MCF 10A (cell line): ENCODE measurements at places on chromosomes 11 and 22.

DNA sequence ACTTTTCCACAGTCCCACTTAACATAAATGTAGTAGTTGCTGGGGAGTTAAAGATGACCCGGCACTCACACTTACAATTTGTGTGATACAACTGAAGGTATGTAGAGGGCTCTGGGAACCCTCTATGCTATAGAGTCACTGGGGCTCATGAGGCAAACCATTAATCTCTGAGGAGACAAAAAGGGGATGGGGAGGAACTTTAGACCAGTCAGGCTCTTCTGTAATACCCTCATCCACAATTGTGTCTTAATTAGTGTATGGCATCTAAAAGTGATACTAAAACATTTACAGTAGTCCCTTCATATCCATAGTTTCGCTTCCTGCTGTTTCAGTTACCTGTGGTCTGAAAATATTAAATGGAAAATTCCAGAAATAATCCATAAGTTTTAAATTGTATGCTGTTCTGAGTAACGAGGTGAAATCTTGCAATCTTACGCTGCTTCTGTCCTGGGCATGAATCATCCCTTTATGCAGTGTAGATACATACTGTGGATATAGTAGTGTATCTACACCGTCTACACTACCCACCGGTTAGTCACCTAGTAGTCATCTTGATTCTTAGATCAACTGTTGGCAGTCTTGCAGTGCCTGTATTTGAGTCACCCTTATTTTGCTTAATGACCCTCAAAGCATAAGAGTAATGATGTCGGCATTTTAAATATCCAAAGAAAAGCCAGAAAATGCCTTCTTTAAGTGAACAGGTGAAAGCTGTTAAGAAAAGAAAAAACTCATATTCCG, 12.2 kb downstream of the CBL start:
- DNase-seq: peak; percentile 91

DNA sequence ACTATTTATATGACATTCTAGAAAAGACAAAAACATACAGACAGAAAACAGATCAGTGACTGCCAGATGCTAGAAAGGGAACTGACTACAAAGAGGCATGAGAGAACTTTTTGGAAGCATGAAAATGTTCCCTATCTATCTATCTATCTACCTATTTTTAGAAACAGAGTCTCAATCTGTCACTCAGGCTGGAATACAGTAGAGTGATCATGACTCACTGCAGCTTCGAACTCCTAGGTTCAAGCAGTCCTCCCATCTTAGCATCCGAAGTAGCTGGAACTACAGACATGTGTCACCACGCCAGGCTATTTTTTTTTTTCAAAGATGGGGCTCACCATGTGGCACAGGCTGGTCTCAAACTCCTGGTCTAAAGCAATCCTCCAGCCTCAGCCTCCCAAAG, 6.9 kb downstream of the SBF2 start:
- no peak for DNase-seq

DNA sequence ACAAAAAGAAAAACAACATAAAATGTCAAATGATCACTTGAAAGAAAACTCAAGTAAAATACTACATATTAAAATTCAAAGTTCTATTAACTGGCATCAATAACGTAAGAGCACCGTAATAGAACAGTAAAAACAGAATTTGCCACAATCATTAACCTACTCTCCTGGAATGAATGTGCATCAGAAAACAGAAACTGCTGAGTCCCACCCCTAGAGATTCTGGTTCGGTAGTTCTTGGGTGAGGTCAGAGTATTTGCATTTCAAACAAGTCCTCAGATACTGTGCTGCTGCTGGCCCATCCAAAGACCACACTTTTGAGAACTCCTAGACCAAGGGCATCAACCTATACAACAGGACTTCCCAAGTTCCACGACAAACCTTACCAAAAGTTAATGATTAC, 23.5 kb downstream of the PITPNB start:
- DNase-seq: no peak

DNA sequence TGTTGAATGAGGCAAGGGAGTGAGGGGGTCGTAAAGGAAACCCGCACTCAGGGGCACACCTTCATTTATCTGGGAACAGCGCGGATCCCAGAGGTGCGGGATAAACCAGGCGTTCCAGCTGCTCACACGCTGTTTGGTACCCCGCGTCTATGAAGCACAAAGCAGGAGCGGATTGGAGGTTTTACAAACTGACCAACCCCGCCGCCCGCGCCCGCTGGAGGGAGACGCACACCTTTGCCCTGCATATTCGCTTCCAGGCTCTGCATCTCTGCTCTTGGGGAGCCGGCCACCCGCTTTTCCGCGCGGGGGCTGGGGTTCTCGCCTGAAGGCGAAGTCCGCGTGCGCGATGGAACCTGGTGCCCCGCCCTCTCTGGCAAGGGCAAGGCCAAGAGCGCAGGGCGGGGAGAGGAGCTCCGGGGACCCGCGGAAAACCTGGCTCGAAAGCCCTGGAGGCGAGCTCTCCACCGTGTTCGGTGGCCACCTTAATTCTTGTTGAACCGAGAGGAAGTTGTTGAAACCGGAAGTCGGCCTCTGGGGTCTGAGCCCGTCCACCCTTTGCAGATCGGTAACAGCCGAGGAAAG, 6.8 kb upstream of the ALX4 start:
- DNase-seq: no peak

- peak; percentile 38 for DNase-seq
Measured at GRCh38 chr11:101915791-101916291, 481 bp downstream of the ANGPTL5 start.

- DNase-seq: peak; percentile 16
Measured at GRCh38 chr11:29452146-29452545, 564.7 kb downstream of the KCNA4 start.

DNA sequence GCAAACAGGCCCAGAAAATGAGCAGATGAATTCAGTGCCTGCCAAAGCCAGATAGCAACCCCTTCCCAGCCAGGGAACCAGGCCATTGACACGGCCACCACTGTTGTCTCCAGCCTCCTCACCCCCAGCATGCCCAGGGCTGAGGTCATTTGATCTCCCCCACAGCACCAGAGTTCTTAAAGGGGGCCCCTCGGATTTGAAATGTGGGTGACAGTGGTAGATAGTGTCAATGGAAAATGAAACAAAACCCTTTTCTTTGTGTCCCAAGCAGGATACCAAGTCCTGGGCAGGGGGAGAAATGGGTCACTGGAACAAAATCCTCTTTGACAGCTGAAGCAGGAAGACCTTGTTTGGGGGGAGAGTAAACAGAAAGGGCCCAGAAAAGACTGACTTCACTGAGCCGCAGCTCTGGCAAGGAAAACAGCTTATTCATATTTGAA, 14.3 kb upstream of the ACCSL start:
- no peak for DNase-seq

- no peak for DNase-seq
Measured at GRCh38 chr11:32039149-32039548, 51.7 kb upstream of the RCN1 start.

GRCh38 chr11:60699284-60699691, at the start of gene MS4A8:
MS4A8 (plus strand) TSS chr11:60699612; CDS start chr11:60700861, 1,249 bp downstream.
- DNase-seq: no peak

DNA sequence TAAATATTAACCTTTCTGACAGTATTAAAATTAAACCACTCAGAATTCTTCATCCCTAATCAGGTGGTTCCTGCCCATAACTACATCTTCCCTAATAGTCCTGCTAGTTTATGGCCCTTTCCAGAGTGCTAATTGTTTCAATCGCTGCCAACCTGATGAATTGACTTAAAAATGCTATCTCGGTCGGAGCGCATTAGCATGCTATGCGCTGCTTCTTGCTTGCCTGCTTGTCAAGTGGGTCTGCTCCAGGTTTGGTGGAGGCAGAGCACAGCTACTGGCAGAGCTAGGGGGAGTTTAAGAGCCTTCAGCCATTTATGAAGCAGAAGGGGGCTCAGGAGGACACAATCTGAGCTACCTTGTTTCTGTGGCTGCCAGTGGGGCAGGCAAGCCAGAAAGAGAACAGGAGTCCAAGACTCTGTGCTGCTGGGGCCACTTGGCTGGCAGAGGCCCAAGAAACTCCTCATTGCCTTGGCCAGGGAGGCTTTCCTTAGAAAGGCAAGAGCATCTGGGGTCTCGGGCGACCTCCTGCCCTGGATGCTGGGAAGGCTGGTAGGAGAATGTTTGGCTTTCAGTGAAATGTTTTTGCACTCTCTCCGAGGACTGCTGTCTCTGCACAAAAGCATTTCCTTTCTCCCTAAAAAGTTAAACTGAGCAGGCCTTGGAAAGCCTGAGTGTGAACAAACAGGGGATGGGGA, 62.1 kb upstream of the PHOX2A start:
- DNase-seq: no peak

DNA sequence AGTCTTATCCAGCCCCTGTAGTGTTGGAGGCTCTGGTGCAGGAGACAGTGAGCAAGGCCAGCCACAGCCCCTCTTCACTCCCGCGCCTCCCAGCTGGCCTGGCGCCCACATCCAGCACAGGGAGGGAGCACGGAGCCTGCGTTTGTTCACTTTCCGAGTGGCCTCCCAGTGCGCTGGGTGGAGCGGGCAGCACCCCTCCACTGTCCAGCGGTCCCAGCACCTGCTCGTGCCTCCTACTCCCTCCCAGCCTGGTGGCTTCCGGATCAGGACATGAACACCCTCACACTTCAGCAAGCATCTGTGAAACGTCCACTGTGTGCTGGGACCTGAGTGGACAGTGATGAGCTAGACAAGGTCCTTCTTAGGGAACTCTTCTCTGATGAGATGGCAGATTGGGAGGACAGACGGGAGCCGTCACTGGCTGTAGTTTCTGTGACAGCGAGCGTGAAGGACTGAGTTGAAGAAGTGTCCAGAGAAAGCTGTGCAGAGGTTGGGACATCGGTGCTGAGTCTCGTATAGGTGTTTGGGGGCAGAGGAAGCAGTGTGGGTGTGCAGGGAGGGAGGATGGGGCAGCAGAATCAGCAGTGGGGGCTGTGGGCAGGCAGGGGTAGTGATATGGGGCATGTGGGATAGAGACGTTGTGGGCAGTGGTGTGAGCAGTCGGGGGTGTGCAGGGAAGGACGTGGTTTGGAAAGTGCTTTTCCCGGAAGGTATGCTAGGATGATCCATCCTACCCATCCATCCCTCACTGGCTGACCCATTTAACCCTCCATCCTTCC, 256.8 kb downstream of the TBC1D22A start:
- DNase-seq: no peak

GRCh38 chr11:96021901-96022650, 98.2 kb upstream of the MTMR2 start:
- DNase-seq: no peak

- DNase-seq: no peak
Measured at GRCh38 chr22:26573026-26573662, 16.8 kb downstream of the TPST2 start.

DNA sequence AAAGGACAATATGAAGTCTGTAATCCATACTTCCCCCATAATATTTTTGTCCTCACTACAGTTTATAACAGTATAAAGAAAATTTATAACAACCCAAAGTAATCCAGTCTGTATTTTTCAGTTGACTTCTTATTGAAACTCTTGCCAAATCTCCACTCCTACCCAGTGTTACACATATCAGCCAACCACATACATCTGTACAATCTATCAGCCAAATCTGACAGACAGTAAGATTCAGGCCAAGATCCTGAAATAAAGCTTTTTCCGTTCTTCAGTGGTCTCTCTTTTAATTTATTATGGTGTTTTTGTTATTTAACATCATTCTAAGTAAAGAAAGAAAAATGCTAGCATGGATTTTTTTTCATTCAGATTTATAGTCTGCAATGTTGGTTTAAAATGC, 2370.9 kb upstream of the RAG2 start:
- DNase-seq: no peak

DNA sequence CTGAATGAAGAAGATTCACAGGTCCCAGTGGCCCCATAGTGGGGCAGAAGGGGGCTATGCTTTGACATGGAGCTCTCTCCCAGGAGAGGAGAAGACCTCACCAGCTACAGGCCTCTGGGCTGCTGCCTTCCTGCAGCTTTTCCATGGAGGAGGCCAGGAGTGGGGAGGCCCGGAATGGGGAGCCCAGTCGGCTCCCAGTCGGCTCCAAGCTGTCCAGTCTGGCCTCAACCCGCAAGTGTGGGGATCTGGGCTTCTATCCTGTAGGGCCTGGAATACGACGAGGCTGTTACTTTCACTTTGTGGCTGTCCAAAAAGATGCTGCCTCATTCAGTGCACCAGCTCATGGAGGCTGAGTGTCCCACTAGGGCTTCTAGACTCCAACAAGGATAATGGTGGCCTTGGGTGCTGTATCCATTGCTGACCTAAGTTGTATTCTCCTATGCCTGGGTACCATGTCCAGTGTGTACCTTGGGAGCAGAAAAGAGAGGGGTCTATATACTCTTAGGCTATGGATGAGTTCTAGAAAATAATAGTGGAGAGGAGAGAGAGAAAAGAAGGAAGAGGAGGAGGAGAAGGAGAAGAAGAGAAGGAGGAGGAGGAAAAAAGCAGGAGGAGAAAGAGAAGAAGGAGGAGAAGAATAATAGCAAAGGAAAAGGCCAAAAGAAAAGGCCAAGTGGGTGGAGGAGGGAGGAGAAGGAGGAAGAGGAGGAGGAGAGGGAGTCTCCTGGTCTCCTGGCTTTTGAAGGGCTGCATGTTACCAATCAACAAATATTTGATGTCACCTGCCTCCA, 1.1 kb downstream of the MYO18B start:
- DNase-seq: no peak

- DNase-seq: no peak
Measured at GRCh38 chr22:27065279-27065678, 407.9 kb downstream of the MIAT start.

GRCh38 chr11:6834021-6834420, 11.5 kb upstream of the OR10A5 start:
- no peak for DNase-seq

- DNase-seq: peak; percentile 9
Measured at GRCh38 chr22:30036656-30037055, 43.6 kb upstream of the HORMAD2 start.

- DNase-seq: peak; percentile 49
Measured at GRCh38 chr11:46948378-46949131, 12.0 kb downstream of the CSTPP1 start.

GRCh38 chr22:47474895-47475294, 712.4 kb downstream of the TBC1D22A start:
- peak; percentile 64 for DNase-seq

DNA sequence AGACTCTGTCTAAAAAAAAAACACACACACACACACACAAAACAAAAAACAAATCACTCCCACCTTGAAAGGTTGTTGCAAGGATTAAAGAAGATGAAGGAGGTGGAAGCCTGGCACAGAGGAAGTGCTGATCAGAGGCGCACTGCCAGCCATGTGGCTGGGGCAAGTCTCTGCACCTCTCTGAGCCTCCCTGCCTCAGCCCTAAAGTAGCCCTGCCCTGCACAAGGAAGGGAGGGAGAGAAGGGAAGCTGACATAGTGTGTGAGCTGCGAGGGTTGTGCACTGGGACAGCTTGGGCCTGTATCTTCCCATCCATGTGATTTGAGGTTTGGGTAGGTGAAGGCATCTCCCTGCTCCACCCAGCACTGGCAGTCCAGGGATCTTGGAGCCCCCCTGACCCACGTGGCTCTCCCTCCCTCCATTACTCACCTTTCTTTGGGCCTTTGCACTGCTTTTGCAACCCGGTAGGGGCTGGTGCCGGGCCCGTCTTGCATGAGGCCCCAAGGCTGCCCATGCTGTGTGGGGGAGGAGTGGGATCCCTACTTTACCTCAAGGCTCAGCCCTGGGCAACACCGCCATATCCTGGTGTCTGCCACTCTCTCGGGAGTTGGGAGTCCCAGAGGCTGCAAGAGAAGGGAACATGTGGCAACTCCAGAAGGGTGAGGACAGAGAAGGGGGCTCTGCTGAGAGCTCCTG, 30.5 kb downstream of the IFT27 start:
- peak; percentile 33 for DNase-seq

- DNase-seq: no peak
Measured at GRCh38 chr22:39955675-39956074, 4.5 kb upstream of the TMA7B start.

GRCh38 chr22:28892175-28892731, 8.9 kb downstream of the ZNRF3 start:
- DNase-seq: peak; percentile 33

- no peak for DNase-seq
Measured at GRCh38 chr11:709109-709997, 3.3 kb downstream of the EPS8L2 start.
